PC-9 (cell line): ENCODE measurements at places on chromosomes 2 and 18. TPM values are rescaled to one million over a fixed set of nuclear protein-coding genes. Genes with fewer than 3 reads are reported as not detected.

DNA sequence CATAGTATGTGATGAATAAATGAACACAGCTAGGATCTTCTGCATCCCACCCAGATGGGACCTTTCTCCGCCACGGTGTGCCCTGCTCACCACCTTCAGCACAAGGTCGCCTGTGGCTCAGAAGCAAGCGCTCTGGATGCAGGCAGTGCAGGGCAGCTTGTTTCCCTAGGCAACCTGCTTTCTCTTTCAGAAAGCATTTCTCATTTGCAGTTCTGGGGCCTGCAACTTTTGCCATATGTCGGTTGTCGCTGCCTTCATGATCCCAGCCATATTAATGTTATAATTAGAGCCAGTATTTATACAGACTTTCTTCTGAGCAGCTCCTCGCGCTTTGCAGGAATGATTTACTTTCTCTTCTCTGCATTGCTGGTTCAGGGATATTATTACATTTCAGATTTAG, 692.8 kb downstream of the RNF144A start:
- H3K36me3 ChIP-seq = no peaks in the 10 kb centered on the region
- no peak overlapping the region for H3K4me3 ChIP-seq
- H3K27me3 ChIP-seq = peaks cover 62% of the 10 kb centered on the region
- H3K4me1 ChIP-seq = no peaks in the 10 kb centered on the region
- no peak for DNase-seq

GRCh38 chr2:239942871-239943311, 82.3 kb downstream of the NDUFA10 start:
- H3K4me1 ChIP-seq = no peaks in the 10 kb centered on the region
- no peak for DNase-seq
- no peak overlapping the region for H3K4me3 ChIP-seq
- no peaks in the 10 kb centered on the region for H3K36me3 ChIP-seq
- H3K27ac ChIP-seq = no peak overlapping the region
- no peaks in the 10 kb centered on the region for H3K27me3 ChIP-seq

Gene CPO
- total RNA-seq = not detected in 2 replicates

- H3K4me1 ChIP-seq = no peaks in the 10 kb centered on the region
- H3K27me3 ChIP-seq = peaks cover 68% of the 10 kb centered on the region
- DNase-seq = no peak
- no peak overlapping the region for H3K4me3 ChIP-seq
- no peaks in the 10 kb centered on the region for H3K36me3 ChIP-seq
Observed at GRCh38 chr2:119544939-119545475, 758 bp downstream of the CFAP221 start.

- no peak for DNase-seq
- no peak overlapping the region for H3K4me3 ChIP-seq
- H3K27ac ChIP-seq = no peak overlapping the region
- H3K4me1 ChIP-seq = no peaks in the 10 kb centered on the region
- H3K27me3 ChIP-seq = peaks cover 82% of the 10 kb centered on the region
Observed at GRCh38 chr2:222294996-222295367, 3.8 kb downstream of the PAX3 start.

GRCh38 chr2:216044883-216045486, 31.6 kb upstream of the MREG start:
- H3K4me1 ChIP-seq = no peaks in the 10 kb centered on the region
- H3K36me3 ChIP-seq = no peaks in the 10 kb centered on the region
- no peak overlapping the region for H3K4me3 ChIP-seq
- no peak for DNase-seq

Gene CPS1
- 20.3 and 27.5 TPM in 2 replicates for total RNA-seq

DNA sequence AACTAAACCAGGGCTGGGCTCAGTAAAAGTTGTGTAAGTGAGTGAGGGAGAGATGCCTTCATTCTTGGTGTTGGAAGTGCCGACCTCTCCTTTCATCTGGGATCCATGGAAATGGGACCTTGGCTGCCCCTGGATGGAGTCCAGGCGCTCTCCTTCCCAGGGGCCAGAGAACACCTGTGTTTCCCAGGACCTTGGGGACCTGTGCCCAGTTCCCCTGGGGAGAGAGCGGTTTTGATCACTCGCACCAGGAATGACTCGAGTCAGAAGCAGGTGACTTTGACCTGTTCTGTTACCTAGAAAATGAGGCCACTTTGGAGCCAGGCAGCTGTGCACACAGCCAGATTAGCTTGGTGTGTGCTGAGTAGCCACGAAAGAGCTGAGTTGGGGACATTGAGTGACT, 97.3 kb downstream of the SH3BP4 start:
- H3K36me3 ChIP-seq = peaks cover 63% of the 10 kb centered on the region
- H3K4me1 ChIP-seq = peaks cover 75% of the 10 kb centered on the region
- DNase-seq = no peak
- no peak overlapping the region for H3K4me3 ChIP-seq

DNA sequence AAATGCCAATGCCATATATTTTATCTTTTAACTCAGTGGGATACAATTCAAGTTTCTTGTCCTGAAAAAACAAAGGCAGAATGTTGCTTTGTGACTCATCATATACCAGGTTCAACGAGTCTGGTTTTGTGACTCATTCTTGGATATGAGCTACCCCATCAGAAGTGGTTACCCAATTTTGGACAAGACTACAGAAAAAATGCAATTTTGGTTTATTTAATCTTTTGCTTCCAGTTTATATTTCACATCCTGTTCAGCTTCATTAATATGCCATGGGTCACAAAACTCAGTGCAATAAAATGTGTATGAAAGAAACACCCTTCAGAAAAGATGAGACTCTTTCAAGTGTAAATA, 25.0 kb downstream of the FN1 start:
- peak overlapping the region; percentile 82 for H3K27ac ChIP-seq
- H3K4me3 ChIP-seq = peak overlapping the region; percentile 2; the same call in 1 of the 2 replicates
- H3K27me3 ChIP-seq = no peaks in the 10 kb centered on the region
- DNase-seq = peak; percentile 27

DNA sequence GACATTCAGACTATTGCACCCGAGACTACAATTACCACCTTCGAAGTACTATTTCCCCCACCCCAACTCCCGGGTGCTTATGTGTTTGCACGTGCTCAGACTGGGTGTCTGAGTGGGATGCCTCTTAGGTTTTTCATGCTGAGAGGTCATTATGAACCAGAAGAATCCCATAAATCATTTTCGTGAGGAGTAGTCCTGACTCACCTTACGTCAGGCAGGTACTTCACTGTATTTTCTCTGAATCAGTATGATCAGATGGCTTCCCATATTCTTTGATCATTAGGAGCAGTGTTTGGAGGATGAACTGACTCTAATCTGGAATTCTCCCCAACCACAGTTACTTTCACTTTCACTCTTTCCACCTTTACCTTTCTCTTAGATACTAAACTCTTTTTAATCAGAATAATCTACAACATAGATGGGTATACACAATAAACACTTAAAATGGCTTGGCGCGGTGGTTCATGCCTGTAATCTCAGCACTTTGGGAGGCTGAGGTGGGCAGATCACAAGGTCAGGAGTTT, 38.4 kb upstream of the STAT4 start:
- H3K4me1 ChIP-seq = no peaks in the 10 kb centered on the region
- no peak overlapping the region for H3K27ac ChIP-seq
- H3K4me3 ChIP-seq = no peak overlapping the region
- no peaks in the 10 kb centered on the region for H3K27me3 ChIP-seq

- no peaks in the 10 kb centered on the region for H3K27me3 ChIP-seq
- H3K36me3 ChIP-seq = no peaks in the 10 kb centered on the region
- no peaks in the 10 kb centered on the region for H3K4me1 ChIP-seq
- no peak for DNase-seq
- H3K27ac ChIP-seq = no peak overlapping the region
Observed at GRCh38 chr2:205868773-205869333, 186.6 kb downstream of the NRP2 start.

DNA sequence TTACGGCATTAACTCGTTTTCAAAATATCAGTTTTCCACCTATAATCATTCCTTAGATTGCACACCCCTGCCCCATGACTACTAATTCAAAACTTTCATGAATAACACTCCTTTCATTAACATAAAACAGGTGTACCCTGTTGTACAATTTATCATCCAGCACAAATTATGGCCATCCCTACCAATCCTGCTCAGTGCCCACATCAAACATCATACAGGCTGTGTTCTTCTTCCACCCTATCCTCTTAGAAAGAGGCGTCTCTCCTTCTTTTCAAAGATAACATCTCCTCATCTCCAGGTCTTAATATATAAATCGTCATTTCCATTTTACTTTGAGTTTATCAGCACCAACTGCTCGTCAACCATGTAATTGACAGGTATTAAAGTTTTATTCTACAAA, 67.6 kb downstream of the SLC66A3 start:
- no peak for DNase-seq
- no peaks in the 10 kb centered on the region for H3K27me3 ChIP-seq
- no peaks in the 10 kb centered on the region for H3K4me1 ChIP-seq
- H3K27ac ChIP-seq = no peak overlapping the region
- no peak overlapping the region for H3K4me3 ChIP-seq

Gene GPAT2
- total RNA-seq = 9.1 and 11.0 TPM in 2 replicates

GRCh38 chr2:206531996-206532543, 88.7 kb downstream of the ADAM23 start:
- H3K4me1 ChIP-seq = no peaks in the 10 kb centered on the region
- H3K27ac ChIP-seq = no peak overlapping the region
- H3K27me3 ChIP-seq = no peaks in the 10 kb centered on the region
- H3K36me3 ChIP-seq = no peaks in the 10 kb centered on the region

- no peaks in the 10 kb centered on the region for H3K4me1 ChIP-seq
- H3K36me3 ChIP-seq = peaks cover 3% of the 10 kb centered on the region
- H3K27me3 ChIP-seq = no peaks in the 10 kb centered on the region
- no peak overlapping the region for H3K27ac ChIP-seq
- DNase-seq = no peak
- H3K4me3 ChIP-seq = no peak overlapping the region
Observed at GRCh38 chr18:47830772-47831171, 99.7 kb downstream of the SMAD2 start.

DNA sequence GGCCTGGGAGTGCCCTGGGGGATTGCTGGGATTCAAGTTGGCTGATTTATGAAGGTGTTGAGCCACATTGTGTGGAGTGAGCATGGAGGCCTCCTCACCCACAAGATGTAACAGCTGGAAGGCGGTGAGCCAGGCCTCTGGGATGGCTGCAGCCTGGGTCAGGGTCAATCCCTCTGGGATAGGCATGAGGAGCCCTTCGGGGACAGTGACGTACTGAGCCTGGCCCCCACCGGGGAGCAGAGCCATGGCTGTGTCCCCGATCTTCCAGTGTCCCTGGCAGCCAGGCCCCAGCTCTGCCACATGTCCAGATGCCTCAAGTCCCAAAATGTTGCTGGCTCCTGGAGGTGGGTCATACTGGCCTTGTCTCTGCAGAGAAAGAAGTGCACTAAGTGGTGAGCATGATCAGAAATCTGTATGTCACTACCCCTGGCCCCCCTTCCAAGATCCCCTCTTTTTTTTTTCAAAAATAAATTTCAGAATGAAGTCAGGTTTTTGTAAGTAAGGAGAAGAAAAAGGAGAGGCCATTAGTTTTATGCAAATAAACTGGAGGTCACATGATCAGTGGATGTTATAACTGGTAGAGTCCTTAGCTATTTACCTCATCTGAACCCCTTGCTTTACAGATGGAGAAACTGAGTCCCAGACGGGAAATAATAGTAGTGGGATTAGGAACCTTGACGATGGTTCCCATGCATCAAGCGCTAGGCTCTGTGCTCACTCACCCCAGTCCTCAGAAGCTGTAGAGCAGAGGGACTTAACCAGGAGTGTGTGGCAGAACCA, 1.7 kb downstream of the TP53I3 start:
- H3K4me1 ChIP-seq = peaks cover 24% of the 10 kb centered on the region
- H3K36me3 ChIP-seq = no peaks in the 10 kb centered on the region
- peak overlapping the region; percentile 61 for H3K27ac ChIP-seq
- H3K4me3 ChIP-seq = peak overlapping the region; percentile 71
- H3K27me3 ChIP-seq = no peaks in the 10 kb centered on the region

Gene TACR1
- not detected in 2 replicates for total RNA-seq

DNA sequence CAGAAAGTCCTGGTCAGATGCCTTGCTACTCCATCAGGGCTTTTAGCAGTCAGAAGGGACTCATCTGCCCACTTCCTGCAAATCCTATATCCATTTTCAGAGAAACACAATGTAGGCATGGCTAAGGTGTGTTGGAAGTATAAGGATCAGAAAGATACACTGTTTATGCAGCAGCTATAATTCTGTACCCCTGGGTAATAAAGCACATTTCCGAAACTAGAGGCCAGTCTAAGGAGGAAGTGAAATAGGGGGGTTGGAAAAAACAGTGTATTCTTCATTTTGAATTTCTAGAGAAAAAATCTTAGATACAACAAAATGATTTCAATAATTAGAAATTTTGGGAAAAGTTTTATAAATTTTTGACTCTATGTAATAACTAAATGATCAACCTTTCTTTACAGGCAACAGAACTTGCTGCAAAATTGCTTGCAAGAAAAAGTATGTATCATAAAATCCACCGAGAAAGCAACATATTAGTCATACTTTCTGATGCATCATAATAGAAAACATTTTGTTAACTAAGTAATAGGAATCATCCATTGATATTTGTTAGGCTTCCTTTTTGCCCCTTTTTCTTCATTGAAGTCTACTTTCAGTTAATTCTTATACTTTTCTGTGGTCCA, 47.4 kb downstream of the FSIP2 start:
- no peak overlapping the region for H3K4me3 ChIP-seq
- H3K4me1 ChIP-seq = no peaks in the 10 kb centered on the region
- no peaks in the 10 kb centered on the region for H3K36me3 ChIP-seq
- H3K27me3 ChIP-seq = no peaks in the 10 kb centered on the region

Gene GLB1L
- total RNA-seq = 7.9 and 10.8 TPM in 2 replicates

Gene TWSG1
- total RNA-seq = 52.1 and 55.8 TPM in 2 replicates

Gene SPTBN1
- 234 and 262 TPM in 2 replicates for total RNA-seq

GRCh38 chr2:209305026-209305425, 118.8 kb upstream of the MAP2 start:
- no peaks in the 10 kb centered on the region for H3K4me1 ChIP-seq
- no peaks in the 10 kb centered on the region for H3K27me3 ChIP-seq
- no peak for DNase-seq
- no peak overlapping the region for H3K27ac ChIP-seq

DNA sequence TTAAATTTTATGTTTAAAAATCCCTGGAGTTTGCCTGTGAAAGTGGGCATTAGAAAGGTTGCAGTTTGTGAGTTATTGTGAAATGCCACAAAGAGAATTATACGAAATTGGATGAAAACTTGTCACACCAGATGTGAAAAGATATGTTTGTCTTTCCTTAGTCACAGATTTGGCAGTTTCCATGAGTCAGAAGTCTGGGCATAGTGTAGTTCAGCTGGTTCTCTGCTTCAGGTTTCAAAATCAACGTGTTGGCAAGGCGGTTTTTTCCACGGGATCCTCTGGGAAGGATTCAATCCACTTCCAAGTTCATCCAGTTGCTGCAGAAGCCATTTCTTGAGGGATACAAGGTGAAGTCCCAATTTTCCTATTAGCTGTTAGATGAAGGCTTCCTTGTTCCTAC, 658.0 kb upstream of the CDH2 start:
- peaks cover 8% of the 10 kb centered on the region; the same call in 1 of the 2 replicates for H3K4me1 ChIP-seq
- DNase-seq = peak; percentile 73
- H3K4me3 ChIP-seq = no peak overlapping the region
- no peaks in the 10 kb centered on the region for H3K36me3 ChIP-seq

DNA sequence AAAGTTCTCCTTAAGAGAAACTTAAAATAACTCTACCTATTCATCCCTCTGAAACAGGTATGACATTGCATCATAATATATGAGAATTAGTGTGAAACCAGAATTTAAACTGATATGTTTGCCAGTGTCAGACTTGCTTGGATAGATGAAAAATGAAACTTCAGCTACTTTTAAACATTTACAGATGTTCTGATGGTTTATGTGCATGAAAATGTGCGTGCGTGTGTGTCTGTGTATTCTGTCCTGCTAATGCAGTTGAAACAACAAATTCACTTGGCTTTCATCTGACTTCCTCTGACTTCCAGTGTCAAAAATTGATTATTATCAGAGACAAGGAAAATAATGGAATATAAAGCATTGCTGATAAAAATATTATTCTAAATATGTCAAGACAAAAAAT, 719.4 kb downstream of the LRP1B start:
- H3K27ac ChIP-seq = no peak overlapping the region
- H3K27me3 ChIP-seq = no peaks in the 10 kb centered on the region
- no peaks in the 10 kb centered on the region for H3K36me3 ChIP-seq
- DNase-seq = no peak

Gene ECEL1
- total RNA-seq = not detected in 2 replicates
